Activated naive CD4-positive, alpha-beta T cell treated with anti-CD3 and anti-CD28 coated beads, Interleukin-2, amount 50 U/mL, for 16 hours (primary cell): ENCODE measurements at places on chromosomes 7 and 10.

DNA sequence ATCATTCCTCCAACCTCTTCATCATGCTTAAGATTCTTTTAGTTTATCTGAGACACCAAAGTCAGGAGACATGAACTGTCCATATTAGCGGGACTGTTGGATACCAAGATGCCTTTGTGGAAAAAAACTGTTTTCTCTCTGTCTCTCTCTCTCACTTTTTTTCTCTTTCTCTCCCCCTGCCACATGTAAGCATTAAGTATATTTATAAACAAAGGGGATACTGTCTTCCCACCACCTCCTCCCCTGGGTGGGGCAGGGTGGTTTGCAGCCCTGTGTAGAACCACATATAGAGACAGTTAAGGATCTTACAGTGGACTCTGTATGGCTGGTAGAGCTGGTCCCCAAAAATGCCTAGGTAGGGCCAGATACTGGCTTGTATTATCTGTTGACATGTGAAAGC lies 101.3 kb downstream of the GLI3 start:
- no peak for DNase-seq

DNA sequence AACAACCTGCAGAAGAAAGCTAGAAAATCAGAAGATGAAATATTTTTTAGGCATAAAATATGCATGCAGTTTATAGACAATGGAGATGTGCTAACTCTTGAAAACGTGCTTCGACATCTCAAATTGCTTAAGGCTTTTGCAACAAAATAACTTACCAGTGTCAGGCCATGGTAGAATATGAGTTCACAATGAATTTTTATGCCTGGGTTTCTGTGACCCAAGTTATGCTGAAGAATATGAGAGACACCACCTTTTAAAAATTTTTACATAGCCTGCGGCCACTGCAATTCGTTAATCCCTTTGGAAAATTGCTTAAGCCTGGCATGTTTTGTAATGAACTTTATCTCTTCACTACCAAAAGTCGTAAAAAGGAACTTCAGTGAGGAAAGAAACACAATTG lies 170.1 kb upstream of the AKR1E2 start:
- no peak for DNase-seq

DNA sequence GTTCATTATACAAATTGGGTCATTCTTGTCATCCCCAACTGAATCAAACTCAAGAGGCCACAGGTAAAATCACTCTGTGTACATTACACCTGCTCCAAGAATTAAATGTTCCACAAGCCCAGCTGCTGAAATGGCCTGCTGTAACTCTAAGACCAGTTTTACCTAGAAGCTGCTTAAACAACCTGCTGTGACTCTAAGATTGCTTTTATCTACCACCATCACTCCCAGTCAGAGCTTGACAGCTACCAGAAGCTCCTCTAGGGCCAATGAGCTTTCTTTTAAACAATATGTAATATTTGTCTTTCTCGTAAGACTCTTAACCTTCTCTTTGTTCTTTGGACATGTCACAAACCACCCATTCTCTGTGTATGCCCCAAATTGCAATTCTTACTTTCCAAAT lies 141.8 kb upstream of the LRGUK start:
- DNase-seq, result no peak

GRCh38 chr10:119177708-119178371 lies 772 bp downstream of the PRDX3 start:
- DNase-seq, result peak; percentile 45

DNA sequence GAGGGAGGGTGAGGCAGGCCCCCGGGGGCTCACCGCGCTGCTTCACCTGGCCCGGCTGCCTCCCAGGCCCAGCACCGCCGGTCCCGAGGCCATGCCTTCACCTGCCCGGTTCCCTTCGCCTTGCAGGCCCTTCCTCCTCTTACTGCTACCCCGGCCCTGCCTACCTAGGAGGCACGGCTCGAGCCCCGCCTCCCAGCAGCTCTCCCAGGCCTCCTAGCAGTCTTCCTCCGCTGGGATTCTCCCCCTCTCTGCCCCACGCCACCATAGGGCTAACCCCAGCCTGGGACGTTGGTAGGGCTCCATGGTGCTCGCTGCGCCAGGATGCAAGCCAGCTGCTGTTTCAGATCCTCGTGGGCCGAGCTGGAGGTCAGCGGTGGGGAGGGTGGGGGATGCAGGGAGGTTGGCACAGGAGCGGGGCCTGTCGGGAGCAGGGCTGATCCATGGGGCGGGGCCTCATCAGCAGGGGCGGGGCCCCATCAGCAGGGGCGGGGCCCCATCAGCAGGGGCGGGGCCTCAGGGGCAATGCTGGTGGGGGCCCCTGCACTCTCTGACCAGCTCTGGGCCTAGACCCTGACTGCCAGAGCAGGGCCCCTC lies 63.3 kb downstream of the RASGEF1A start:
- DNase-seq, result no peak

- DNase-seq, result no peak
Observed at GRCh38 chr10:620417-620816, 69.1 kb downstream of the DIP2C start.

GRCh38 chr10:3213758-3214515 lies 41.4 kb upstream of the PITRM1 start:
- DNase-seq, result no peak
